ENCODE measurements at places on chromosomes 7 and 10.

DNA sequence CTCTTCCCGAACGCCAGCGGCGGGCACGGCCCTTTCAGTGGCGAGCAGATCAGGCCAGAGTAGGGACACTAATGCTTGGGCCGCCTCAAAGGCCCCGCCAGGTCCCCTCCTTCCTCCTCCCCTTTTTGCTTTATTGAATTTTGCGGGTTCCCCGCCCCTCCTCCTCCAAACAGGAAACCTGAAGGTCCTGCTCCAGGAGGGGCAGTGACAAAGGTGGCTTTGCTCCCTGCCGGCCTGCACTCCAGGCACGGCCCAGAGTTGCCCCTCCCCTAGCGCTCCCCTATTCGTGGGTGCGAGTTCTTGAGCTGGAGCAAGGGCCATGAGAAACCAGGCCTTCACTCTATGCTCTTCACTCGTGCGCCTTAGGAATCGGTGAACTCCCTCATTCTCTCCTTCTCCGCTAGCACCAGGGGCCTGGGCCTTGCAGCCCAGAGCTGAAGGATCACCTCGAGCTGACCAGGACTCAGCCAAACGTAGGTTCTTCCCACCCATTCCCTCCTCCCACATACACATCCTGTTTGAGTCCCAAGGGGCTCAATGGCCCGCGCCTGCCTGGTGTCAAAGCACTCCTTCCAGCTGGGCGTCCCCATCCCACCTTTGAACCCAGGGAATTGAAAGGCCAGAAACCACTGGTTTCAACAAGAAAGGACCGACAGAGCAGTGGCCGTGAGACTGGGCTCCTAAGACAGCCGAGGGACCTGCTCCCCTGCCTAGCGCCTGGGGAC, 619 bp upstream of the HOXA6 start:
- DNase-seq: no peak

DNA sequence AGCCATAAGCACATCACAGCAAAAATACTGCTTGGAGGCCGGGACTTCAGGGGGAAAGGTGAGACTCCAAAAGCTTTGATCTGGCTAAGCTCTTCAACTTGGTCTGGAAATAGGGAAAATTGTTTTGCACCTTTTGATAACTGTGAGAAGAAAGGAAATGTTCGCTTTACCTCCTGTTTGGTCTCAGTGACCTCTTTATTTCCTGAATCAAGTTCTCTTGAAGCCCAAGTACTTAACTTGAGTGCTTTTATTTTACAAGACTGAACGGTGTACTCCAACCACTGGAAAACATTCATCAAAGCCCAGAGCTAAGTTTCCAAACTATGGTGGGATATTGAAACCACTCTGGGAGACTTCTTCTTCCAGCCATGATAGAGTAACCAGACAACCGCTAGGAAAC, 5.3 kb downstream of the C10orf90 start:
- no peak for DNase-seq

- DNase-seq: peak; percentile 37
Observed at GRCh38 chr10:73922007-73922863, 11.3 kb downstream of the PLAU start.

GRCh38 chr10:125621052-125621451, 61.9 kb downstream of the TEX36 start:
- DNase-seq: no peak

GRCh38 chr7:146276888-146277287, 160.3 kb downstream of the CNTNAP2 start:
- DNase-seq: no peak

- no peak for DNase-seq
Observed at GRCh38 chr7:157751406-157751805, 414.6 kb downstream of the DNAJB6 start.

- DNase-seq: peak; percentile 92
Observed at GRCh38 chr7:41881331-41882130, 178.6 kb upstream of the INHBA start.

GRCh38 chr7:12746211-12746610, 58.8 kb downstream of the ARL4A start:
- no peak for DNase-seq

- DNase-seq: peak; percentile 82
Observed at GRCh38 chr7:92404170-92404614, 43.1 kb upstream of the GATAD1 start.

GRCh38 chr10:15719899-15720634, at the start of gene ITGA8:
TSS of gene ITGA8 (minus strand) at chr10:15719922. CDS start at chr10:15719771, 151 bp downstream.
- DNase-seq: peak; percentile 17

DNA sequence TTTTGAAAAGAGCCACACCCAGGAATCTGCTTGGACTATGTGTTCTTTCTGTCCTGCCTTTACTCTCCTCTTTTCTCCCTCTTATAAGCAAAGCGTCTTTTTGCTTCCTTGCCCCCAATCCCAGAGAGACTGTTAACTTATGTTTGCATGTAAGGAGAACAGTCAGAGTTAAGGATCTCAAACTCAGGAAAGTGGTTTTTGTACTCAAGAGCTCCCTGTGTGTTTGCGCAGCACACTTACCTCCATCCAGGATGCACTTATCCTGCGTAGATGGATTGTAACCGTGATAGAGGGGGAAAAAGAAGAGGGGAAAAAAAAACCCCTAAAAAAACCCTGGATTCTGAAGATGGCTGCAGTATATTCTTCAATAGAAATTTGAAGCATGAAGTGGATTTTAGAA, 228.9 kb downstream of the AUTS2 start:
- DNase-seq: no peak

- DNase-seq: no peak
Observed at GRCh38 chr7:76372984-76373833, 14.4 kb upstream of the YWHAG start.

DNA sequence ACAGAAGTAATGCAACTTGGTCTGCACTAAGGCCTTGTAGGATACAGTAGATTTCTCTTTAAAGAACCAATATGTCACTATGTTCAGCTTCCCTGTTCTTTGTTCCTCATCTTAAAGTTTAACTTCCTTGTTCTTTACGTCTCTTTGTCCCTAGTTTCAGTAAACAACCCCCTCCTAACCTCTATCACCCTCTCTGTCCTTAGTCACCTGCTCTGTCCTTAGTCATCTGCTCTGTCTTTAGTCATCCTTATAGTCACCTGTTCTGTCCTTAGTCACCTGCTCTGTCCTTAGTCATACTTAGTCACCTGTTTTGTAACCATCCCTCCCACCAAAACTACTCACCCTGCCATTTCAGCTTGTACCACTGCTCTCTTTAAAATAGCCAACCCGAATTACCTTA, 144.6 kb upstream of the TMEM106B start:
- DNase-seq: no peak

DNA sequence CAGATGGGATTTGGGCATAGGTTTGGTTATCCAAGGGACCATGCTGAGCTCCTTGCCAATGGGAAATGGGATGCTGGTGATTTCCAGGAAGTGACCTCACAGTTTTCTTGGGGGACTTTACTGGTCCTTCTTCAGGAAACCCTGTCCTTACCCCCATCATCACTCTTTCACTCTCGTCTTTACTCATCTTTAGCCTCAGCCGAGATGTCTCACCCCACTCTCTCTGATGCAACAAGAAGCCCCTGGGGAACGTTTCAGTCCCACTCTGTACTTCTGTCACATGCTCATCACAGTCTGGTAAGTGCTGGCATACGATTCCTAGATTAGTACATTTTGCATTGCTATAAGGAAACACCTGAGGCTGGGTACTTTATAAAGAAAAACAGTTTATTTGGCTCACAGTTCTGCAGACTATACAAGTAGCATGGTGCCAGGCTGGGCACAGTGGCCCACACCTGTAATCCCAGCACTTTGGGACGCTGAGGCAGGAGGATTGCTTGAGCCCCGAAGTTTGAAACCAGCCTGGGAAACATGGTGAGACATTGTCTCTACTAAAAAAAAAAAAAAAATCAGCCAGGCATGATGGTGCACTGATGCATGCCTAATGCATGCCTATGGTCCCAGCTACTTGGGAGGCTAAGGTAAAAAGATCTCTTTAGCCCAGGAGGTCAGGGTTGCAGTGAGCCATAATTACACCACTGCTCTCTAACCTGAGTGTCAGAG, 63.5 kb upstream of the VKORC1L1 start:
- peak; percentile 4 for DNase-seq

- no peak for DNase-seq
Observed at GRCh38 chr7:128867842-128868623, 5.4 kb downstream of the ATP6V1F start.

GRCh38 chr7:51263631-51264484, 52.8 kb downstream of the COBL start:
- DNase-seq: no peak

GRCh38 chr10:33134011-33134751, 176.2 kb upstream of the ITGB1 start:
- peak; percentile 92 for DNase-seq

DNA sequence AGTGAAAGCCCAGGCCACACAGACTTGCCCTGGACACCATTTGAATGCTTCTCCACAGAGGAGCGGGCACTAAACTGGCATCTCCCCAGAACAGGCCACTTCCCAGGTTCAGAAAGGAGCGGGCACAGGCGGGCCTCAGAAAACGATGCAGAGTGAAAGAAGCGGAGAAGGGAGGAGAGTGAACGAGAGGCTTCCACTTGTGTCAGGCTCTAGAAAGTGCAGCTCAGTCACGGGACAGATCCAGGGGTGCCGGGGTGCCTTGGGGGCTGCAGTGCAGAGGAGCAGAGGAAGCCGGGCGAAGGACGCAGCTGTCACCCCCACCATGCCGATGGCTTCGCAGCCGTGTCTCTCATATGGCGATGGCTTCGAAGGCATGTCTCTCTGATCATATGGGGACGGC, 26.1 kb upstream of the PRKAR1B start:
- no peak for DNase-seq

GRCh38 chr10:27457966-27458365, 46.1 kb upstream of the RAB18 start:
- DNase-seq: no peak

GRCh38 chr7:151125470-151125845, 39.2 kb downstream of the AGAP3 start:
- DNase-seq: no peak

- DNase-seq: no peak
Observed at GRCh38 chr10:76558586-76558985, 1079.0 kb downstream of the KCNMA1 start.

DNA sequence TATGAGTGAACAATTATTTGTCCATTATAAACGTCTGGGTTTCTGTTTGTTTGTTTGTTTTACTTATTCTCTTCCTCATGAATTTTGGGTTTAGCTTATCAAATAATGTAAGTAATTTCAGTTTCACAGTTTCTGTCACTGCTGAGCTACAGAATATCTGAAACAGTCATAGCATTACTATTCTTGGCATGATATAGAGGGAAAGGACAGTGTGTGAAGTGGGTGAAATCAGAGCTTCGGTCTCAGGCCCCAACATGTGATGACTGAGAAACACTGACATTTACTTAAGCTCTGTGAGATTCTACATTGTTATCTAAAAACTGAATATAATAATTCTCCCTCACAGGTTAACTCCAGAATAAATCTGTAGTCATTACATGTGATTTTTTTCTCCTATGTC, 8.8 kb upstream of the OR6V1 start:
- DNase-seq: no peak

- peak; percentile 7 for DNase-seq
Observed at GRCh38 chr10:30231071-30231652, 117.9 kb downstream of the MTPAP start.

GRCh38 chr7:150849204-150849775, 3.0 kb upstream of the AOC1 start:
- no peak for DNase-seq

All from activated CD8-positive, alpha-beta T cell treated with anti-CD3 and anti-CD28 coated beads for 36 hours (primary cell).